Stimulated activated naive CD8-positive, alpha-beta T cell treated with anti-CD3 and anti-CD28 coated beads, Interleukin-15, amount 100 ng/mL, for 72 hours (primary cell): ENCODE measurements at places on chromosomes 5 and 9.
A peak's percentile ranks its signal among the peaks of the same experiment; 100 is the strongest.

DNA sequence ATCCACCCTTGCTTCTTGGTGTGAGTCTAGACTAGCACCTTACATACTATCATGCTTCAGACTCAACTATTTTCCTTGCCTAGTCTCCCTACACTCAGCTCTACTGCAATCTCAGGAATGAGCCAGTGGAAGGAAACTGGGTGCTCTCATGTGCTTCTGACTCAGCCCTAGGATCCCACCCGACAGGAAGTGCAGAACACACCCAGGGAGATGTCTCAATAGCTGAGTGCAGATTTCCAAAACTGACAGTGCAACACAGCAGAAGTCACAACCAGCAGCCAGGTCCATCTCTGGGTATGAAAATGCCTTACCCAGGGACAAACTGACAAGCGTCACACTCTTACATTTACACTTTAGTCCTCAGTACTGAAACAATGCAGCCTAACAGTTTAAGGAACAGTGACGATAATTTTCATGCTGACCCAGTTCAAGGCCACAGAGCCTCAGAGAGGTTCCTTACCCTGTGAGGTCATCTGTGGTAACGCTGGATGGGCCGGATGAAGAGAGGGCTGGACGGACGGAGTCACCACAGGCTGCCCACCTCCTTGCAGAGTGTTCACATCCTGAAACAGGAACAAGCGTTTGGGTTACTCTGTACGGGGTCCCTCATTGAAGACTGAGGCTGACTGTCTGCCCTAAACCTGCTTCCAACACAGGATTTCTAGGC is 33.0 kb downstream of the FKBP15 start:
- no peak for DNase-seq

DNA sequence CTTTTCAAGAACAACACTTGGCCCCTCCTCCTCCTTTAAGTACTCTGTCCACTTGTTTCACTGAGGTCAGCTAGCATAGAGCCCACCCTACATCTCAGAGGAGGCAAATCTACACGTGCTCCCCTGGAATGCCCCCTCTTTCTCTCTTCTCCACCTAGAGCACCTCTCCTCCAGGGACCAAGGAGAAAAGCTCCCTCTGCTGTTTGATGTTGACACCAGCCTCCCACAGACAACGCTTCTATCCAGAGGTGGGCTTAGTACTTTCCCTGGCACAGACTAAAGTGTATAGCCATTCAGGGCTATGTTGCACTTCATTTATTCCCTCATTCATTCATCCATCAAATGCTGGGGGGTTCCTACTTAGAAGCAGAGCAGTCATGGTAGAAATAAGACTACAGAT is 68.2 kb upstream of the TAF1L start:
- DNase-seq, result no peak

DNA sequence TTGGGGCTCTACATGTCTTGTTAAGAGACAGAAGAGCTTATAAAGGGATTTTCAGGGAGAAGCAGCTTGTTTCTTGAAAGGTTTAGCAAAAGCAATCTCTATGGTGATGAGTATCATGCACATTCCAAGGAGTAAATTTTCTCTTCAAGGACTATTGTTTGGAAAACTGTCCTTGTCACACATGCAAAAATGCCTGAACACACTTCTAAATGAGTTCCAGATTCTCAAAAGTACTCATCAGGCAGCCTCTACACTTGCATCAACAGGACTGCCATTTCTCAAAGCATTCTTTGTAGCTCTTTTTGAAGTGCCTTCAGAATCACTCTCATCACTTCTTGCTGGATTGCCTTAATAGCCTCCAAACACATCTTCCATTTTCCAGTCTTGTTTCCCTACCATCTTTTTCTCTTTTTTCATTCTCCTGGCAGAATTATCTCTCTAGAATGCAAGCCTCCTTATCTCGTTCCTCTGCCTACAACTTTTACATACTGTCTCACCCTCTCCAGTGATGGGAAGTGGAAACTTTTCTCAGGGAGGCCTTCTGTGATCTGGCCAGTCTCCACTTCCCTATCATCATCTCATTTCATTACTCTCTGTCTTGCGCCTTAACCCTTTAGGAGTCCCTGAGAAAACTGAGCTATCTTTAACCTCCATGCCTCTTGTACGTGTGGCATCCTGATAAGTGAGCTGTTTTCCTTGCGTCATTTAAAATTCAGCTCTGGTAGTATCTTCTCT is 631.5 kb upstream of the TLE4 start:
- no peak for DNase-seq

- no peak for DNase-seq
Observed at GRCh38 chr9:36415822-36416525, 15.9 kb upstream of the RNF38 start.

DNA sequence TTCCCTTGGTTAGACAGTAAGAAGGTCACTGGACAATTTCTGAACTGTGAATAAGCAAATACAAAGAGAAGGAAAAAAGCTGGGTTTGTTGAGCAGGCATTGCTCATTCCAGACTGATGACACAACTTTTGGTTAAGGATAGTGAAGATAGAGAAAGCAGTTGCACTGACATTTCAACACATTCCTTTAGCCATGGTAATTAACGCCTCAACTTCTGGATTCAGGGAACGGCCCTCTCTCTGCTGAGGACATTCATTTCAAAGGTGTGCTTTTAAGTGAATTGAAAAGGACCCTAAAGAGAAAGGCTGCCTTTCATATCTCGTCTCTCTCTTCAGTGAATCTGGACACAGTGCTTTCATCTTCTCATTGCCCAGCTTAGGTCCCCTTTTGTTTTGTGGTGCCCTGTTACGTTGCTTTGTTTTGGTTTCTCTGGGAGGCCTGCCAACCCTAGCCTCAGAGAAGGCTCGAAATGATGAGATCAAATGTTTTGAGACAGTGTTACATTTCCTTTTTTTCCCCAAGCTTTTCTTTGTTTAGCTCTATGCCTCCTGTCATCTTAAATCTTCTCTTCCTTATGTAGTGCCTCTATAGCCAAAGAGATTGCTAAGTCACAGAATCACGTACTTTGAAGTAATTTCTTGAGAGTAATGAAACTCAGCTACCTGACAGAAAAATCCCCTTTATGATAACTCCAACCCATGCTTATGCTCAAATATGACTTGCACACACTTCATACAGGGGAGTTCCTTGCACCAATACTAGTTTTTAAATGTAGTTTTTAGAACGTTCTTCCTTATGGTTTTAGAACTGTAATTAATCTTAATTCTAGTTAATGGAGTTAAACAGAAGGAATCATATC is 94.4 kb upstream of the IFNE start:
- DNase-seq, result peak; percentile 77

DNA sequence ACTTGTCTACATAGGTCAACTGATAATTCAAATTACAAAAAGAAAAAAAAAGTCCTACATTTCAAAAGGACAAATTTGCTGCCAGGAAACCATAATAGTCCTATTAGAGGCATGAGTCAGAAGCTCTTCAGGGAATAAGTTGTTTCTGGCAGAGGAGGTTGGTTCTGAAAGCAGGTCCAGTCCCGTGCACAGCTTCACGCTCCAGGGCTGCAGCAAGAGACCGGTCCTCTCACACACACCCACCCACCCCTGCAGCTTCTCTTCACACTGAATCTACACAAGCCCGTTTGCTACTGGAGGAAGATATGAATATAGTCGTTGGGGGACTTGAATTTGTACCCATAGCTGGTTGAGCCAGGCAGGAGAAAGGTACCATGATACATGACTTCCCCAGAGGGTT is 36.9 kb upstream of the SLC1A3 start:
- DNase-seq, result no peak

DNA sequence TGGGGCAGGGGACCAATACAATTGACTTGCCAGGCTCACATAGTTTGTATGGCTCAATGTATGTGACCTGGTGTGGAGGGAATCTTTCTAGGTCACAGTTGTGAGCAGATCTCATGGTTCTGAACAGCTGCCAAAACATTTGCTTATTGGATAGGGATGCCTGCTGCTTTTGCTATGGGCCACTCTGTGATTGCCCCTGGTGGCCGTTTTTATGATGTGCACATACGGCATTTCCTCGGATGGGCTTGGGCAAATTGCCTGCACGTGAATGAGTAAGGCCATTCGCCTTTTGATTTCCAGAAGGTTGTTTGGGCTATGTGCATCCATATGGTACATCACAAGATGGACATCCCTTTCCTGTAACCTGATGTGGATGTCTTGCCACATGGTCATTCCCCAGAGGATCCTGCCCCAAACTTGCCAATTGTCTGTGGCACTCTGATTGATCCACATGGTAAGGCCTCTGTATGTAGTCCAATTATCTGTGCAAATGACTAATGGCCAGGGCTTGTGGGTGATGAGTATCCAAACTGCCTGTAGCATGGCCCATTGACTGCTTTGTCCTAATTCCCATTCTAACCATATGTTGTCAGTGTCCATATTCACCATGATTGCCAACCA is 10.7 kb upstream of the SLC22A4 start:
- peak; percentile 7 for DNase-seq

- no peak for DNase-seq
Observed at GRCh38 chr5:56918054-56918453, 8.7 kb downstream of the SETD9 start.

GRCh38 chr5:95837492-95837891 is 15.0 kb upstream of the GLRX start:
- DNase-seq, result no peak

DNA sequence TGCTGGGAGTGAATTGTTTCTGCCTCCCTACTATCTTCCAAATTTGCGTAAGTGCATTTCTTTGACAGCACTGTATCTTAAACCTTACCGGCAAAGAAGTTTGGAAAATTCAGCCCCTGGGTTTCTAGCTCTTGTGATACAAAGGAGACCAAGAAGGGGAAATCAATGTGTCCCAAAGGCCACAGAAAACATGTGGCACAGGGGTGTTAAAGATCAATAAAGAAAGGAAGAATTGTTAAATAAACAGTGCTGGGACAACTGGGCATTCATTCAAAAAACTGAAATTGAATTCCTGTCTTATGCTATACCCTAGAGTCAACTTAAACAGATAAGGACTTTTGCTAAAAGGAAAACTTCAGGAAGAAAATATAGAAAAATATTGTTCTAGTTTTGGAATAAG is 328.1 kb downstream of the MAN2A1 start:
- no peak for DNase-seq

GRCh38 chr9:110967196-110967595 is 71.1 kb downstream of the LPAR1 start:
- DNase-seq, result no peak

GRCh38 chr5:127416906-127417305 is 100.5 kb upstream of the PRRC1 start:
- DNase-seq, result no peak

GRCh38 chr9:37899041-37899440 is 4.9 kb downstream of the SLC25A51 start:
- no peak for DNase-seq

DNA sequence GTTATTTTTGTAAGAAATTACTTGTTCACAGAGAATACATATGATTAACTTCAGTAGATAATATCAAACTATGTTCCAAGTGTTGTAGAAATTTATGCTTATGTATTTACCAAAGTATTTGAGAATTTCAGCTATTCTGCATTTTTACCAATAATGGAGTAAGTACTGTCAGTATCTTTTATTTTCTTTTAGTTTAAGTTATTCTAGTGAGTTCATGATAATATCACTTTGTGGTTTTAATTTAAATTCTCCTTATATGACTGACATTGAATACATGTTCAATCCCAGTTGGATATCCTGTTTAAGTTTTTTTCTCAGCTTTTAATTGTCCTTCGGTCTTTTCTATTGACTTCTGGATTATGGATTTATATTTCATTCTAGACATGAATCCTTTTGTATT is 1024.6 kb downstream of the EFNA5 start:
- no peak for DNase-seq

- DNase-seq, result no peak
Observed at GRCh38 chr5:57551251-57551650, 68.6 kb upstream of the ACTBL2 start.

DNA sequence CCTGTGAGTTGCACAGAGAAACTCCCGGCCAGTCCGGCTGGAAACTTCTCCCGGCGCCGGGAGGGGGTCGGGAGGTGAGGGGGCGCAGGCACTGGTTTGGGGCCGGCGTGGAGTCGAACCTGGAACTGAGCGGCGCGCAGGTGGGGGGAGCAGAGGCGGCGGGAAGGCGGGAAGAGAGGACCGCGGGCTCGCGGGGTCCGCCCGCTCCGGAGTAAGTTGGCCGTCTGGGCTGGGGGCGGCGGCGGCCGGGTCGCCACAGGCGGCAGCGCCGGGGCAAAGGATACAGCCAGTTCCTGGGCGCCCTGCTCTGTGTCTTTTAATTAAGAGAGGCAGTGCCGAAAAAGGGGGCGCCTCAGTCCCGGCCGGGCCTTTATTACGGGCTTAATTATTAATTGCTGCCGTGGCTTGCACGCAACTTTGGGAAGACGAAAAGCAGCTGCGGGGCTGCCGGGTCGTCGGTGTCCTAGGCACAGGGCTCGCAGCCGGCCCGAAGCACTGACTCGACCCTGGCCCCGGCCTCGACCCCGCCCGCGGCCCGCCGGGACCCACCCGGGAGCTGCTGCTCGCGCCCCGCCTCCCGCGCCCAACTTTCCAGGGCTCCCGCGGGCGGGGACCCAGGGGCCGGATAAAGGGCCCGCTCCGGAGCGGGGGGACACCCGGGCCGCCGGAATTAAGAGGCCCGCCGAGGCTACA is 1.1 kb downstream of the NTNG2 start:
- DNase-seq, result no peak

DNA sequence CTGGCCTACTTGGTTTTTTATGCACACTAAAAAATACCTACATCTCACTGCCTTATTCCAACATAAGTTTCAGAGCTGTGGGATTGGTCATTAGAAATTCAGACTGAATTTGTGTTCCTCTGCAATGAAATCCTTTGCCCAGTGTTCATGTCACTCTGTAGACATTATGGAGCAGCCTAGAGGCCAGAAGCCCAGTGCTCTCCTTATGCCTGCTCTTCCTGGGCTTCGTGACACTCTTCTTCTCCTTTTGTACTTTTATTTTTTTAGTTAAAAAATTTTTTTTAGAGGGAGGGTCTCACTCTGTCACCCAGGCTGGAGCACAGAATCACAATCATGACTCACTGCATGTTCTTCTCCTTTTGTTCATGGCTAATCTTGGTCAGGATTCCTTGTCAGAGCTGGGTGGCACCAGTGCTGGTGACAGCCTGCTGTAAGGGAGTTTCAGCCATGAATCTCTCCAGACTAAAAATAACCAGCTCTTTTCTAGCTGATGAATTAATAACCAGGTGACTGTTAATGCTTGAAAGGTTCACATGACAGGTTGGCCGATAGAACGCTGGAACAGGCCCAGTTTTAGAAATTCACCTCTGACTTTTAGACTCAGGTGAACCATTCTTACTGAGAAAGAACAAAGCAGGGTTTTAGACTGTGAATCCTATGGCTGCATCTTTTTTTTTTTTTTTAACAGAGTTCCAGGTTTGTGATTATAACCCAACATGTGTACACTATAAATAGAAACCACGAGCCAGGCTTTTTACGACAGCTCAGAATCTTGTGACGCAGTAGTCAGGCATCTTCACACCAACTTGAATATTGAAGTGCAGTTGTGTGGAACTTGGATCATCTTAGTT is 34.1 kb upstream of the C5orf47 start:
- DNase-seq, result no peak

GRCh38 chr5:64188776-64189175 is 23.1 kb downstream of the RNF180 start:
- DNase-seq, result no peak
